Cerebellar nuclear complex (tissue), 1 donor: ENCODE measurements at places on chromosomes 16 and 17.

GRCh38 chr16:74064120-74064735, 232.4 kb upstream of the PSMD7 start:
- no peak for DNase-seq

DNA sequence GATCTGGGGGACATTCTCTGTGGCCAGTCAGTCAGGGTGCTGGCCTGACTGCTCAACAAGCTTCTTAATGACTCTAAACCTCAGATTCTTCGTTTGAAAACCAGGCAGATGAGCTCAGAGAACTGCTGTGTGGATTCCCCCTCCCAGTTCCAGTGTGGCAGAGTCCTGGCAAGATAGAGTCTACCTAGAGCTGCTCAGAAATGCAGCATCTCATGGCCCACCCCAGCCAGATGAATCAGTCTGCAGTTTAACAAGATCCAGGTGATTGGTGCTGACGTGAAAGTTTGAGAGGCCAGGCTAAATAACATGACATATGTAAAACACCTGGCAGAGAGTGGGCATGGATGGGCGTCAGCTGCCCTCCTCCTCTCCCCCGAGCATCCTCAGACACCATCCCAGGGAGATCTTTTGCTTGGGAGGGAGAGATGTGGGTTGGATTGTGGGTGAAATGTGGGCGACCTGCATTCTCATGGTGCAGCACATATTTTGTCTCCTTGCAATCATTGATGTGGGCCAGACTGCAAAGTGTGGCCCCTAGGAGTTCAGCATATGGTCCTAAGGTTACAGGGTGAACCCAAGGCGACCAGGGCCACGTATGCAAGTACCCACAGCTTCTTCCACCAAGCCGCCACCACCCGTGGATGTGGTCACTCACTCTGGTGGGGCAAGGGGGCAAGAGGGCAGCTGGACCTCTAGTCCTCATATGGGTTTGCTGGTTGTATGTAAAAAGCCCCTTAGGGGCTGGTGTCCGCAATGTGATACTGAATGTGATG, 19.5 kb downstream of the SOCS3 start:
- DNase-seq, result no peak

DNA sequence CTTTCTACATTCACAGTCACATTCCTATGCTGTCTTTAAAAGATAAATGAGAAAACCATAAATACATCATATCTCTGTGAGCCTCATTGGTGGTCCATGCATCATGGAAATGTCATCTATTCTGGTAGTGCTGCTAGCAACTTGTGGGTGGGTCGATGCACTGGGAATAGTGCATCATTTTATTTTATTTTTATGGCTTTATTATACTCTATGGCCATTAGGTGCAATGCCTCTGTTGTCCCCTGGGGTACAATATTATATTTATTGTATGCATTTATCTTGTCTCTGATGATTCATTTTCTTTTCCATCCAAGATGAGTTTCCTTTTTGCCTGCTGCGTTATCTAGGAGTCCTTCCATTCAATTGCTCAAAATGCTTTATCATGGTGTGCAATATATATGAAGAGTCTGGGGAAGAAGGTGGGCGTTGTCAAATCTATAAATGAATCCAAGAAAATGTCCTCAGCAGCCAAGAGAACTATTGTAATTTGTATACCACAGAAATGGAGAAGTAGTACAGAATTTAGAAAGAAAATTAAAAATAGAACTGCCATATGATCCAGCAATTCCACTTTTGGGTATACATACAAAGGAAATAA, 324.0 kb downstream of the KCNJ2 start:
- no peak for DNase-seq

- DNase-seq, result no peak
Measured at GRCh38 chr17:79294459-79295071, 219.9 kb downstream of the ENGASE start.

GRCh38 chr17:81556863-81557262, 4.7 kb upstream of the FAAP100 start:
- DNase-seq, result no peak

- DNase-seq, result no peak
Measured at GRCh38 chr16:8961811-8962390, 1.8 kb downstream of the USP7 start.

DNA sequence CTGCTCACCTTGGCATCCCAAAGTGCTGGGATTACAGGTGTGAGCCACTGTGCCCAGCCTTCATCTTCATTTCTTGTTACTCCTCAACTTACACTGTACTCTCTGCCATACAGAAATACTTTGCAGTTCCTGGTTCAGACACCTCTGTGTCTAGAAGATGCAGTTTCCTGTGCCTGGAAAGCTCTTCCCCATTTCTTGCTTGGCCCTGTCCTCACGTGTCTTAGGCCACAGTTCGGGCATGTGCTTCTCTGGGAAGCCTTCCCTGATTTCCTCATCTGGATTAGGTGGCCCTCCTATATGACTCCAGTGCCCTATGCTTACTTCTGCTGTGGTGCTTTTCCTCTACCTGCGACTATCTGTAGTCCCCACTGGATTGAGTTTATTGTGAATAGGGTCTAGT, 26.5 kb upstream of the CDR2 start:
- DNase-seq, result no peak

- no peak for DNase-seq
Measured at GRCh38 chr16:81315271-81316175, 761 bp downstream of the GAN start.

- no peak for DNase-seq
Measured at GRCh38 chr17:78745407-78746088, 36.5 kb downstream of the CYTH1 start.

DNA sequence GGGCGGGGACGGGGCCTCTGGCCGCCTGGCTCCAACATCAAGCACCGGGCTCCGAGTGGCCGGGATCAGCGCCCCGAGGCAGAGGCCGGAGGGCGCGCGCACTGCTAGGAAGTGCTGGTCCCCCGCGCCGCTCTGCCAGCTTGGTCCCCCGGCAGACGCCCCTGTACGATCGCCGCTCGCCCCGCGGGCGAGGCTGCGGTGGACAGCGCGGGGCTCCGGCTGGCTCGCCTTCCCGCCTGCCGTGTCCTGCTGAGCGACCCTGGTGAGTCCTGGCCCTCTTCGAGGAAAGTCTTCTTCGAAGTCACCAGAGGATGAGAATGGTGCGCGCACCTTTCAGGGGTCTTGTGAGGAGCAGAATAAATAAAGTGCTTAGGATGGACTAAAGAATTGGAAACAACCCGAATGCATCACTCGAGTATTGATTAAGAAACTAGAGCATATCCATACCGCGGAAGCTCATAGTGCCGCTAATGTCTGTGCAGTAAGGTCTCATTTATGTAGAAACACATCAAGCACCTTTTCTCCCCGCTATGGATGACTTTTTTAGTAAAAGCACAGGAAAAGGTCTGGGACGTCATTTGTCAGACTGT, 392 bp downstream of the ZNF213 start:
- DNase-seq, result no peak

- no peak for DNase-seq
Measured at GRCh38 chr16:977081-977701, 4.4 kb upstream of the SOX8 start.

GRCh38 chr16:66899945-66900710, 18.6 kb downstream of the CDH16 start:
- DNase-seq, result no peak

GRCh38 chr17:75810216-75810615, 25.6 kb downstream of the UNK start:
- no peak for DNase-seq

- DNase-seq, result no peak
Measured at GRCh38 chr16:62969711-62970318, 933.6 kb upstream of the CDH8 start.
